ENCODE measurements at places on chromosomes 11 and 22. TPM values are rescaled to one million over a fixed set of nuclear protein-coding genes. Genes with fewer than 3 reads are reported as not detected.

Gene CSTF3
- 25.9 TPM for total RNA-seq

Gene PLEKHA7
- total RNA-seq, result 51.3 TPM

Gene TBC1D10A
- total RNA-seq, result 9.3 TPM

Gene UBQLNL
- total RNA-seq, result not detected

All from A549 treated with dexamethasone at 1 μM for 4 hours (cell line).